ENCODE measurements at places on chromosomes 7 and 10. TPM values are rescaled to one million over a fixed set of nuclear protein-coding genes. Genes with fewer than 3 reads are reported as not detected.

- DNase-seq = no peak
Observed at GRCh38 chr7:968205-969105, 6.9 kb downstream of the COX19 start.

Gene KNDC1
- polyA plus RNA-seq = under 0.01 TPM

DNA sequence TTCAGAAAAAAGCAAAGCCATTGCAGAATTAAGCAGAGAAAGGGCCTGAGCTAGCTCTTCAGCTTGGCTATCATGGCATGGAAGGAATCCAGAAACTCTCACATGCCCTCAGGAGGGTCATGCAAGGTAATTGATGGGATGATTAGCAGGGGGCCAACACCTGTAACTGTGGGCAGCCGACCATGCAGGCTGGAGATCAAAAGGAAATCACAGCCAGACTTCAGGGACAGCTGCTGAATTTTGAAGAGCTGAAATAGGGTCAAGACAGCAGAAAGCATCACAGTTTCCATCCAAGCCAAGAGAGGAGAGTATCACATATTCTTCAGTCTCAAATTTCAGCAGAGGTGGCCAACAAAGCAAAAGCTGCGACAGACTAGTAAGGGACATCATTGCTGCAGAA, 239.6 kb upstream of the STEAP1 start:
- DNase-seq = no peak

DNA sequence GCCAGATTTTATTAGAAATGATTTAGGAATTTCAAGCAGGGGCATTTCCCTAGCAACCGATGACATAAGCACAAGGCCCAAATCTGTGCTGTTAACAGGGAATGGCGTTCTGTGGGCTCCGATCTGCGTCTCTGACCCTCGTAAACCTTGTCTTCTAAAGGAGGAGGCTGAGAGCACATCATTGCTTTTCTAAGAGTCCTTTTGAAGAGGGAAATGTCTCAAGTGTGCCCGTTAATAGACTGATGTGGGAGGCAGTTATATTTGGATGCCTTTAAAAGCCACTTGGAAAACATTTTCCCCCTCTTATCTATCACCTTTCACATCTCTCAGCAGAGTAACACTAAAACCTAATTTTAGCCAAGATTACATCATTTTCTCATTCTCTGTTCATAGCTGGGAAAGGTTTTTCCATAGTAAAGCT, 424.1 kb upstream of the GALNT17 start:
- DNase-seq = no peak

GRCh38 chr10:128431083-128431482, 304.9 kb upstream of the MKI67 start:
- no peak for DNase-seq

DNA sequence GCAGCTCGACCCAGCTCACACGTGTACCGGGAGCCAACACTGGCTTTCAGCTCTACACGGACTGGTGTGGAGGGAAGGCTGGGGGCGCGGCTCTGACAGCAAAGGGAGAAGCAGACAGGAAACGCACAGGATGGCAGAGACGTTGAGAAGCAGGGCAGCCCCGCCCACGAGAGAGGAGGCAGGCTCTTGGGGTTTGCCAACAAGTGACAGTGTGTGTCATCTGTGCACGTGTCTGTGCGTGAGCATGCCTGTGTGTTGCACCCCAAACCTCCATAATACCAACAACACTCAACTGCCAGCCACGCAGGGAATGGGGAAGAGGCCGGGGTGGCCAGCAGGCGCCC, 64.4 kb upstream of the PDGFA start:
- no peak for DNase-seq

GRCh38 chr7:65832281-65832680, 40.6 kb upstream of the VKORC1L1 start:
- no peak for DNase-seq

Gene BLNK
- 24.0 TPM for polyA plus RNA-seq

Gene AGR2
- 1,393 TPM for polyA plus RNA-seq

GRCh38 chr10:15783941-15784636, 64.4 kb upstream of the ITGA8 start:
- DNase-seq = no peak

Gene LIPN
- polyA plus RNA-seq = not detected

DNA sequence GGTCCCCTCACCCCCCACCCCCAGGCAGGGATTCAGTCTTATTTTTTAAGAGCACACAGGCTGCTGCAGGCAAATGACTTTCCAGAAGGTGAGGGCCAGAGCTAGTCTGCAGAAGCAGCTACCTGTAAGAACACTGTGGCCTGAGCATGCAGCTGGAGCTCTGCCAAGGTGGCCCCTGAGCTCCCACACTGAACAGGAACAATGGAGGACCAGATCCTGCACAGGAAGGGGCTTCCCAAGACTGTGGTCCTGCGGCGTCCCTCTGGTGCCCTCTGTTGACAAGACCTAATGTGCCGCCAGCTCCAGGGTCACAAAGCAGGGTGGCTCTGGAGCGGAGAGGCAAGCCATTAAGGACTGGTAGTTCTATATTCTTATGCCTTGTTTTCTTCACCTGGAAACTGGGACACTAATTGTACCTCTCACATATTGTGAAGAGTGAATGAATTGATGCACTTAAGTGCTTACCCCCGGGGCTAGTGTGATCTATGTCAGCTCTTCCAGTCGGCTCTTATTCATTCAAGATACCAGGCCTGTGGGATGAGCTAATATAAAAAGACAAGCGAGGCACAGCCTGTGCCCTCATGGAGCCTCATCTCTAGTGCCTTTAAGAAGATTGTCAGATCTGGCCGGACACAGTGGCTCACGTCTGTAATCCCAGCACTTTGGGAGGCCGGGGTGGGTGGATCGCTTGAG, 8.0 kb upstream of the BEND7 start:
- DNase-seq = no peak

Gene PTF1A
- not detected for polyA plus RNA-seq

Gene ANKRD61
- polyA plus RNA-seq = not detected

DNA sequence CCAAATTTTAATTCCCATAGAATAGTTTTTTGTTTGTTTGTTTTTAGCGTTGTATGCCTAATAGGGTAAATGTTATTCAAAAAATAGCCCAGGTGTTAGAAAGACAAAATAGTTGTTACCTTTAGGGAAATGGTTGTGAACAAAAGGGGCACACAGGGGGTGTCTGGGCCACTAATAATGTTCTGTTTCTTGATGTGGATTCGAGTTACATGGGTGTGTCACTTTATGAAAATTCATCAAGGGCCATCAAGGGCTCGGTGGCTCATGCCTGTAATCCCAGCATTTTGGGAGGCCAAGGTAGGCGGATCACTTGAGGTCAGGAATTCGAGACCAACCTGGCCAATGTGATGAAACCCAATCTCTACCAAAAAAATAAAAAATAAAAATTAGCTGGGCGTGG, 531.8 kb upstream of the C7orf33 start:
- DNase-seq = no peak

GRCh38 chr7:98668255-98668654, 51.2 kb downstream of the NPTX2 start:
- no peak for DNase-seq

DNA sequence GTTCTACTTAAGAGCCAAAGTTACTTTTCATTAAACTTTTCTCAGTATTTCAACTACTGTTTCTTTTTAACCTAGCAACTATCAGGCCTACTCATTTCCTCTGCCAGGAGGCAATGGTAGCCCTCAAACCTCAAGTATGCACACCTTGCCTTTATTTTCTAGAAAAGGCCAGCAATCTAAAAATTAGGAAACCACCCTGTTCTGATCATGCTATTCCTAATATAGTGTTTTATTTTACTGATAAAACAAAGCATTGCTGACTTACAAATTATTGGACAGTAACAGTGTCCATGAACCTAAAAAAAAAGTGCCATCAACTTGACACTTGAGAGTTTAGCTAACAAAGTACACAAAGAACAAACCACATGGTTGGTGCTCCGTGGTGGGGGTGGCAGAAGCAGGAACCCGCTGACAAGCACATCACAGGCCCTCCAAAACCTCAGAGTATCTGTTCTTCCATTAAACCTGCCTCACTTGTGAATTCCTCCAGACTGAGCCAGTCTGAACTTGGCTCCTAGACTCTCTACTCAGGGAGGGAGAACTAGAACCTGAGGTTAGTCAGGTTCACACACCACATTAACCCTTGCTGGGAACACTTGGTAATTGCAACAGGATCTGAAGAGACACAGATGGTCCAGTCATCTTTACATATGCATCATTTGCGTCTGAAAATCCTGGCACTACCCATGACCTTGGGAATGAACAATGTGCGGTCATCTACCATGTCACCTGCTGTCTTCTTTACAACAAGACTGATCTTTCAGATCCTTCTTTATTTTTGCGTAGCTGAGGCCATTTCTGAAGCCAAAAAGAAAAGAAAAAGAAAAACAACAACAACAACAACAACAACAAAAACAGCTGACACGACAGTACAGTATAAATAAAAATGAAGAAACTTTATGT, 31.9 kb downstream of the PIP4K2A start:
- DNase-seq = no peak

Gene FEZF1
- polyA plus RNA-seq = not detected

- DNase-seq = no peak
Observed at GRCh38 chr10:1853801-1854200, 116.5 kb upstream of the ADARB2 start.

Gene EBLN1
- polyA plus RNA-seq = not detected

Data from sigmoid colon (tissue), 7 donors.